H1 (cell line): ENCODE measurements at places on chromosomes 12 and 14. TPM values are rescaled to one million over a fixed set of nuclear protein-coding genes. Genes with fewer than 3 reads are reported as not detected.

DNA sequence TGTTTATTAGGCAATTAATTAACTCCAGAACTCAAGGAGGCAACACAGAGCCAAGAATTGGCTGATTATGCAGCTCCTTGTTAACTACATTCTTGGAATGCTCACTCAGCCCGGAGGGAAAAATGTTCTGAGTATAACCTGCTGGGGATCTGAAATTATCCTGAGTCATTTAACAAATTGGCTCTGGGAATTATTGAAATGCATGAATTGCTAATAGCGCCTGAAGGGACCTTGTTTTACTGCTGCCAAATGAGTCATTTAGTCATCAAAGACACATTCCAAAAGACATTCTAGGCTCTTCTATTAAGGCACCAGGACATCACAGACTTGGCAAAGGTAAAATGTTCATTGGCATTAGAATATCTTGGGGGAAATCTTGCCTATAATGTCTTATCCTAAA, 13.0 kb downstream of the TMEM52B start:
- no peak for DNase-seq

- no peak for DNase-seq
These were observed 8.6 kb upstream of the CHD4 start for GRCh38 chr12:6615802-6616201.

DNA sequence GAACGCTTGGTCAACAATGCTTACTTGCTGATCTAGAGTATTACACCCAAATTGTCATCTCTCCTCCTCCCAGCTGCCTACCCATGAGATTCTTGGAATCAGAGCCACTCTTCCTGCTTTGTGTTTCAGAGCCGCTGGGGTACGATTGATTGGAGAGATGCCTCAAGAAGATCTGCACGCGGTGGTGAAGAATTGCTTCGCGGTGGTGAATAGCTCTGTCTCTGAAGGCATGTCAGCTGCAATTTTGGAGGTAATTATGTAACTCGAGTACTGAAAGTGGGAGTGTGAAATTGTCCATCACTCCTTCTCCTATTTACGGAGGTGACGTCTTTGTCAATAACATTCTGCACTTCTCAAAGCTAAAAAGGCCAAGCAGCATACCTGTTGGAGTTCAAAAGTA, 93.9 kb downstream of the GLT1D1 start:
- no peak for DNase-seq

DNA sequence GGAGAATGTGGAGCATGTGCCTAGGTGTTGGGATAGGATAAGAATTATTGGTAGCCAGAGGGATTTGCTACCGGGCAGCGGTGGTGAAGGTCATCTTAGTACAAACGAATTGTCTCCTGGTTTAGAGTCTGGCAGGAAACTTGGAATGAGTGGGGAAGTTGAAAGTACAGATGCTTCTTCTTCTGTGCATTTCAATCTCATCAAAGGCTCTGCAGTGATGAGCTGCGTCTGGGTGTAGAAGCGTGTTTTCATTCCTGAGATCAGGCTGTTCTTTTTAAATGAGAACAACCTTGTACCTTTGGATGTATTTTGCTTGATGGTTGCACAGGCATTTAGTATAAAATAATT, 2.1 kb downstream of the WNK1 start:
- no peak for DNase-seq

- DNase-seq = no peak
These were observed 106.7 kb downstream of the PTPN11 start for GRCh38 chr12:112525426-112525809.

DNA sequence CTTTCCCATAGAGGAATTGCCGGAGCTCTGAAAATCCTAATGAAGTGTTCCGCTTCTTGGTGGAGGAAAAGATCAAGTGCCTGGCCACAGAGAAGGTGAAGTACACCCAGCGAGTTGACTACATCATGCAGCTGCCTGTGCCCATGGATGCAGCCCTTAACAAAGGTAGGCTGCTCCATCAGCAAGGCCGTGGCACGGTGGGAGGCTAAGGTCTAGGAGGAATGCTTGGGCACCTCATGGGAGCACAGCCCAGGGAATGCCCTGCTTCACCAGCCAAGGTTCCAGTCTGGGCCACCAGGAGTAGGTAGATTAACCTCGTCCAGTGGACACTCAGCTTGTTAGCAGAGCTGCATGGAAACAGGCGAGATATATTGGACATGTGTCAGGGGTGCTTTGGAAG, 6.4 kb upstream of the TPI1 start:
- DNase-seq = no peak

DNA sequence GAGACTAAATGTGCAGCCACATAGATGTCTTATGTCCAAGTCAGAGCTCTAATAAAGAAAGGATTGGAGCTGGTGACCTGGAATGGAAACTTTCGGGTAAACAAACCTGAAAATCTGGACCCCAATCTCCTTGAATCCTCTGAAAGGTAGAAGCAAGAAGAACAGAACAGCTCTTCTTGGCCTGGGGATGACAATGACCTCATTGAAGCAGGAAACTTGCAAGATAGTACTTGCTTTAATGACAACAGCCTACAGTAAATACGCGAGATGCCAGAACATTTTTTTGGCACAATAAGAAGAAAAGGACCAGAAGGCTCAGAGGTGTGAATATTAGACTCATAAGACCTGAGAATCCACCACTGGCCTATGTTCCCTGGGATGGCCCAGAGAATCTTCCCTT, 4.1 kb upstream of the PRIMA1 start:
- no peak for DNase-seq

- no peak for DNase-seq
These were observed 49.9 kb upstream of the PLXNC1 start for GRCh38 chr12:94098466-94098865.

- DNase-seq = no peak
These were observed 765 bp downstream of the SCYL2 start for GRCh38 chr12:100267603-100268281.

- no peak for DNase-seq
These were observed 202.3 kb upstream of the CDKN3 start for GRCh38 chr14:54194501-54194900.

DNA sequence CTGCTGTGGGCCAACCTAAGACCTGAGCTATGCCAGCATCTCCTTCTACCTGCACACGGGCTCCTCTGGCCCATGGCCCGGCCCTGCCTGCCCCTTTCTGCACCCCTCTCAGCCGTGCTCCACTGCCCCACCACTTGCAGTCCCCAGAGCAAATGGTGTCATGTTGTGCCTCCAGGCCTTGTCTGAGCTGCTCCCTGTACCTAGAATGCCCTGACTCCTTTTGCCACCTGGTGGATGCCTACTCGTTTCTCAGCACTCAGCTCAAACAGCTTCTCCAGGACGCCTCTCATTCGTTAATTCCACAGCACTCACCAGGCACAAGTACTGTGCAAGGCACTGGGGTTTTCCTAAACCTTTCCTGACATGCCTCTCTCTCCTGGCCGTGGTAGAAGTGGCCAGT, 63.2 kb upstream of the PNMA1 start:
- no peak for DNase-seq

GRCh38 chr14:102154821-102155549, 15.3 kb downstream of the WDR20 start:
- no peak for DNase-seq

GRCh38 chr12:56103823-56104108, 593 bp upstream of the PA2G4 start:
- no peak for DNase-seq

- DNase-seq = no peak
These were observed at the start of gene NTS for GRCh38 chr12:85874031-85874461. NTS (plus strand) TSS chr12:85874295; CDS start chr12:85874404, 109 bp downstream.

DNA sequence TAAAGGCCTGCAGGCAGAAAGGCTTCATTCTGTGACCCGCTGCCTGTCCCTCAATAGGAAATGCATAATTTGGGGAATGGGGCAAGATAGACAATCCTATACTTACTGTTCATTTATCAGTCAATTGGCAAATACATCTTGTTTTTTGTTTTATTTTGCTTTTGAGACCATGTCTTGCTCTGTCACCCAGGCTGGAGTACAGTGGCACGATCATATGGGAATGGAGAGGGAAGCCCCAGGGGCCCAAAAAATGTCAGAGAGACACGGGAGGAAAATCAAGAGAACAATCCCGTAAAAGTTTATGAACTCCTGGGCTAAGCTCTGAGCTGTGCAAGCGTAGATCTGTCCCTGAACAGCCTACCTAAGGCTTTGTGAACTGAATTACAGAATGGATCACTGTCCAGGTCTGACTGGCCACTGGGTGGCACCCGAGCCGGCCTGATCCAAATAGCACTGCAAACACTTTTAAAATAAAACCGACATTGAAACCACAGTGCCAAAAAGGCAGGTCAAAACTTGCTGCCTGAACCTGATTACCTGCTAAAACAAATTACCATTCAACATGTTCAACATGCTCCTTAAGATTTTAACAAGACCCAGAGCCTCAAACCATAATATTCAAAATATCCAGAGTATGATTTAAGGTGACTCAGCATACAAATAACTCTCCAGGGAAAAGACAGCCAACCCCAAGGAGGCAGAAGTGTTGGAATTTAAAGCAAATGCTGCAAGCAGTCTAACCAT, 11.8 kb downstream of the COPS7A start:
- no peak for DNase-seq

- no peak for DNase-seq
These were observed 61.2 kb downstream of the STXBP6 start for GRCh38 chr14:24988760-24989159.

DNA sequence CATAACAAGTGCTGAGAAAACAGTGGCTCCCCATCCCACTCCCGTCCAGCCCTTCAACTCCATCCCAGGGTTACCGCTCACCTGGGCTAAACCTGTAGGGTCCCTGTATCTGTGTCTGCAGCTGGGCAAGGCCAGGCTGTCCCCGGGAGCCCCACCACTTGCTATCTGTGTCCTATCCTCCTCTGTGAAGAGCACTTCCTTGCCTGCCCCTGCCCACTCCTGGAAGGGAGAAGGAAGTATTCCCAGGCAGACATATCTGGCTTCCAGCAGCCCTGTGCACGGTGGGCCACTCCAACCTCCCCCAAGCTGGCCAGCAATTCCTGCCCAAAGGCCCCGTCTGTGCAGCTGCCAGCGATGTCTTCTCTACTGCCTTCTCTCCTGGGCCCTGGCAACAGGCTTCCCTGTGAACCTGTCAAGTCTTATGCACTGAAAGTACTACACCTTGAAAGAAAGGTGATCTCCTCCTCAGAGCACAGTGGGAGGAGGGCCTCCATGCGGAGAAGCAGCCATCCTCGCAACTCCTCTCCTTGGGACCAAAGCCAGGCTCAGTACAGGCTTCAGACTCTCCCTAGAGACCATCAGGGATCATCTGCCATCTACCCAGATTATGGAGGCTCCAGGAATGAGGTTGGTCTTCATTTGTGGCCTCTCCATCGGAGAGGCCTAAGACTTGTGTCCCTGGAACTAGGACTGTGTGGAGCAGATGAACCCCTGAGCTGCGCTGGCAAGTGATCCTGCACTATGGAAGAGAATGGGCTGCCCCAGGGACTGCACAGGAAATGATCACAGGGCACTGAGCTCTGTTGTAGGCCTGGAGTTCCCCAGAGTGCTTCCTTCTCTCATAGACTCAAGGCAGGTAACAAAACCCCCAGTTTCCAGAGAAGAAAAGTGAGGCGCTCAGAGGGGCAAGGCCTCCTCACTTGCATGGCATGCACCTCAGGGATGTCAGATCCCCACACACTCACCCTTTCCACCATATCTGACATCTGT, 663.6 kb downstream of the BCL11B start:
- DNase-seq = no peak

GRCh38 chr12:84174115-84174514, 738.5 kb downstream of the SLC6A15 start:
- DNase-seq = no peak

DNA sequence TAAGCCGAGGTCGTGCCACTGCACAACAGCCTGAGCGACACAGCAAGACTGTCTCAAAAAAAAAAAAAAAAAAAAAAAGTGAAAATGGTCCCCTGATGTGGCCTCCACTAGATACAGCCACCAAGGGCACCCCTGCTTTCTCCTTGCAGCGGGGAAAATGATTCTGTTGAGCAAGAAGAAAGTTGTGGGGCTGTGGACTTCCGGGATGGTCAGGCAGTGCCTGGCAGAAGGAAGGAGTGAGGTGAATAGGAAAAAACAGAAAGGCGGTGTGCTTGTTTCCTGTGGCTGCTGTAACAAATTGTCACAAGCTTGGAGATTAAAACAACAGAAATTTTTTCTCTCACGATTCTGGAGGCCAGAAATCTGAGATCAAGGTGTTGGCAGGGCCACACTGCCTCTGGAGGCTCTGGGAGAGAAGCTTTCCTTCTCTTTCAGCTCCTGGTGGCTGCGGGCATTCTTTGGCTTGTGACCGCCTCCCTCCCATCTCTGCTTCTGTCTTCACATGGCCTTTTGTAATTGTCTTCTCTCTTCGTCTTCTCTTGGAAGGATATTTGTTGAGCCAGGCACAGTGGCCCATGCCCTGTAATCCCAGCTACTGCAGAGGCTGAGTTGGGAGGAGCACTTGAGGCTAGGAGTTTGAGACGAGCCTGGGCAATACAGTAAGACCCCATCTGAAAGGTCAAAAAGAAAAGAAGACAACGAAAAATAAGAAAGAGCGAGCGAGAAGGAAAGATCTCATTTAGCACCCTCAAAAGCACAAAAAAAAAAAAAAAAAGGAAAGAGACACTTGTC, 116.6 kb upstream of the MED13L start:
- no peak for DNase-seq

- DNase-seq = no peak
These were observed 2.1 kb downstream of the NIN start for GRCh38 chr14:50828721-50829488.

DNA sequence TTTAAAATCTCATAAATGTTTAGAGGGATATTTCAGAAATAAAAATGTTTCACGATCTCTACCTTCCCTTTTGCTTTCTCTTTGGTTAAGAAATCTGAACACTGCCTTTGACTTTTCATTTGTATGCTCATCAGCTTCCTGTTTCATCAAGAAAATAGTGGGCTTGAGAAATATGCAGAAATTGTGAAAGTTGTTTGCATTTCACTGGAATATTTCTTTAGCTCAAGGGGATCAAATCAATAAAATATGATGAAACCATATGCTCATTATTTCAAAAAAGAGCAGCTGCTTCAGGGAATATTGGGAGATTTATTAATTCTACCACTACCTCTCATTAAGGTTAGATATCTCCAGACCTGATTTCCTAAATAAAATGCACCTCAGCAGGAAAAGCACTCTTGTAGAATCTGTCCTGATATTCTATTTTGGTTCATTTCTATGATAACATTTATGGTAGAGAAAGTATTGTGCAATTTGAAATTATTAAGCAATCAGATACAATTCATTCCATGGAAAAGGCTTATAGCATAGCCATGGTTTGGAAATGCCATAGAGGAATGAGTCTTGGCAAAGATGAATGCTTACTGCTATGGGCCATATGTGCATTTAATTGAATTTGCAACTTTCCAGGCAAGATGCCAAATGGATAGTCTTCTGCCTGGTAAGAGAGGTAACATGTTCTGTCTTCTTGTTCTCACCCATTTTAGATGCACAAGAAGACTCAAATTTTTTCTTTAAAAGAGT, 212.6 kb upstream of the SLC16A7 start:
- no peak for DNase-seq

GRCh38 chr12:56983386-56983785, 23.0 kb downstream of the ZBTB39 start:
- no peak for DNase-seq

GRCh38 chr12:253116-253831, 9.4 kb downstream of the SLC6A13 start:
- DNase-seq = no peak

- DNase-seq = no peak
These were observed 134.7 kb downstream of the CALM1 start for GRCh38 chr14:90531497-90531896.

The OVCH1 gene
- polyA plus RNA-seq = not detected in 2 replicates

The SPRYD4 gene
- polyA plus RNA-seq = 4.9 and 5.3 TPM in 2 replicates

The DAO gene
- not detected in 2 replicates for polyA plus RNA-seq

The EGLN3 gene
- 8.8 and 10.6 TPM in 2 replicates for polyA plus RNA-seq

The OR4K2 gene
- polyA plus RNA-seq = not detected in 2 replicates

The KIF21A gene
- 5.1 and 10.0 TPM in 2 replicates for polyA plus RNA-seq

The MFAP5 gene
- 0.46 and 0.60 TPM in 2 replicates for polyA plus RNA-seq

The ERP27 gene
- not detected in 2 replicates for polyA plus RNA-seq

The TAS2R9 gene
- not detected in 2 replicates for polyA plus RNA-seq

The LALBA gene
- polyA plus RNA-seq = not detected in 2 replicates

The MAP3K9 gene
- polyA plus RNA-seq = 9.7 and 9.8 TPM in 2 replicates

The PNP gene
- polyA plus RNA-seq = 97.6 and 130 TPM in 2 replicates
